T-cell (primary cell): ENCODE measurements at places on chromosomes 16 and 17.

DNA sequence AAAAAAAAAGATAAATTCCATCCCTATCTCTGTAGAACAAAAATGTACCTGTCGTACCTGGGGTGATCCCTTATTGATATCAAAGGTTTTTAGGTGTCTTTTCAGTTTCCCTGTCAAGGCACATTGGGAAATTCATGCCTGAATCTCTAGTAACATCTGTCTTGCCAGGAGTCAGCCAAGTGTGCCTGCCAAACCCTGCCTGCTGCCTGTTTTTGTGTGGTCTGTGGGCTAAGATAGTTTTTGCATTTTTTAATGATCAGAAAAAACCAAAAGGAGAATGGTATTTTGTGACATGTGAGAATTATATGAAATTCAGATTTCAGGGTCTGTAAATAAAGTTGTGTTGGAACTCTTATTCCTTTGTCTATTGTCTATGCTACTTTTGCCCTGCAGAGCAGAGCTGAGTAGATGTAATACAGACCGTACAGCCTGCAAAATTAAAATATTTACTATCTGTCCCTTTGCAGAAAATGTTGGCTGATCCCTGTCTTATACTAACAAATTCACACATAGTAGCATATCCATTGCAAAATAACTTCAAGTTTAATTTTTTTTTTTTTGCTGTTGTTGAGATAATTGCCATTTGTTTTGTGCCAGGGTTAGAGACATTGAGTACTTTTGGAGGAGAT lies 13.0 kb upstream of the CHP2 start:
- no peak for DNase-seq

DNA sequence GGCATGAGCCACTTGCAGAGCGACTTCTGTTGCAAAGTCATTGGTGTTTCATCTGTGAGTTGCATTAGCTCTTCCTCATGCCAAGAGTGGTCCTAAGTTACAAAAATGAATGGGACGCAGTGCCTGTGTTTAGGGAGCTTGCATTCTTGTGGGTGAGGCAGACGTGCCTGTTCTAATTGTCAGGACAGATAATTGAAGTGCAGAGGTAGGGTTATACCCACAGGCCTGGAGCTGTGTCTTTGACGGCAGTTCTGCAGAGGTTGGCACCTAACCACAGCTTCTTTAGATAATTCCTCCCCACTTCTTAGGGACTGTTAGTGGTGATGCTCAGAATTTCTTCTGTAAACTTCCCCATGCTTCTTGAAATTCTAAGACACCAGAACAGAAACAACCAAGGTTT lies 307.1 kb downstream of the SNX29 start:
- no peak for DNase-seq

GRCh38 chr17:31724026-31724425 lies 135.0 kb downstream of the COPRS start:
- no peak for DNase-seq

DNA sequence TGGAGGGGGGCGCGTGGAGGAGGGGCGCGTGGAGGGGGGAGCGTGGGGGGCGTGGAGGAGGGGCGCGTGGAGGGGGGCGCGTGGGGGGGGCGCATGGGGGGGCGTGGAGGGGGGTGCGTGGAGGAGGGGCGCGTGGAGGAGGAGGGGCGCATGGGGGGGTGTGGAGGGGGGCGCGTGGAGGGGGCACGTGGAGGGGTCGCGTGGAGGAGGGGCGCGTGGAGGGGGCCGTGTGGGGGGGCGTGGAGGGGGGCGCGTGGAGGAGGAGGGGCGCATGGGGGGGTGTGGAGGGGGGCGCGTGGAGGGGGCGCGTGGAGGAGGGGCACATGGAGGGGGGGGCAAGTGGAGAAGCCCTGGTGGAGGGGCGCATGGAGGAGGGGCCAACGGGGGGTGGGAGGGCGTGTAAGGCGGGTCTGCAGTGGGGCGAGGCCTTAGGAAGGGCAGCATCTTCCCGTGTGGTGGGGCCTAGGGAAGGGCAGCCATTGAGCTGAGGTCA lies 7.3 kb downstream of the MSLN start:
- no peak for DNase-seq

DNA sequence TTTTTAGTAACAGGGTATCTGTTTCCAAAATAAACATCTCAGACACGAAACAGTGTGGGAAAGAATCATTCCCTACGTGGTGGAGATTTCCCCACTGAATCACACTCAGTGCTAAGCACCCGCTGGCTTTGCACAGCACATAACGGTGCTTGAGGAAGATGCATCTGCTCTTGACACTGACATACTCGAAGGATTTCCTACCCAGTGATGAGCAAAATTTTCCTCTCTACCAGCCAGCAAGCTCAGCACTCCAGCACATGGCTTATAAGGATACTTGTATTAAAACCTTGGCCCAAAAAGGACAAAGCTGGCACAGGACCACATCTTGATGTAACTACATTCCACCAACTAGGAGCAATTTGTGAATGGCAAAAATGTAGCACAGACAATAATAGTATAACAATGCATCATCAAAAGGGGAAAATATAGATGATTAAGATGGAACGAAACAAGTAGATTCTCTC lies 59.0 kb downstream of the ANKFY1 start:
- DNase-seq = no peak

DNA sequence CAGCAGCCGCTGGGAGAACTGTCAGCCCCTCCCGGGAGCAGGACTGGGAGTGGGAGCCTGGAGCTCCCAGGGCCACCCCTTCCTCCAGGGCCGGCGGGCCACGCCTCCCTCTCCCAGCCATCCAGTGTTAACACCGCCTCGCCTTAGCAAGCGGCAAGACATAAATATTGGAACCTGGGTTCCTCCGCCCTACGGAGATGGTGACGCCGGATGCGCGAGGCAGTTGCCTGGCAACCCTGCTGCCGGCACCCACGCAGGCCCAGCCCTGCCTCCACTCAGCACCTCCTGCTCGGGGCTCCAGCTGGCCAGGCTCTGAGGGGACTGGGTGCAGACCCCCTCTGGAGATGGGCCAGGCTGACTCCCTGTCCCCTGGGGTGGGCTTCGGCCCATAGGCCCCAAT lies 27.4 kb upstream of the CACNA1H start:
- DNase-seq = no peak

GRCh38 chr16:22786284-22786683 lies 27.7 kb upstream of the HS3ST2 start:
- DNase-seq = no peak

- no peak for DNase-seq
Observed at GRCh38 chr17:32861981-32862380, 14.9 kb downstream of the MYO1D start.

DNA sequence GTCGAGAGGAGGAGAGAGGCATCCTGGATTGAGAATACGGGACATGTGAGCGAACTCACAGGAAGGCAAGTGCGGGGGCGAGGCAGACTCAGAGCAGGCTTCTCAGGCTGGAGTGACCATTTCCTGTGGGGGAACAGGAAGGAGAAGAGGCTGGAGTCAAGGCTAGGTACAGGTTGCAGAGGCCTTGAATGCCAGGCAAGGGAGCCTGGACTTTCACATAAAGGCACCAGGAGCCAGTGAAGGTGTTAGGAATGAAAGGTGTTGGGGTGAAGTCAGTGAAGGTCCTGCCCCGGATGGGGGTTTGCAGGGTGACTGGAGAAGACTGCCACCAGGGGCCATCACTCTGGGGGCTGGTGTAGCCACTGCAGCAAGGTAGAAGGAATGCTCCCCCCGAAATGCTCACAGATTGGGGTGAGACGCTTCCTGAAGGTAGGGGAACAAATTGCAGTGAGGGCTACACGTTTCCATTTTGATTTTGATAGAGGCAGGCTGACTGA lies 5.3 kb upstream of the GPRC5C start:
- DNase-seq = no peak

GRCh38 chr17:81840826-81841778 lies 6.3 kb upstream of the PPP1R27 start:
- no peak for DNase-seq

DNA sequence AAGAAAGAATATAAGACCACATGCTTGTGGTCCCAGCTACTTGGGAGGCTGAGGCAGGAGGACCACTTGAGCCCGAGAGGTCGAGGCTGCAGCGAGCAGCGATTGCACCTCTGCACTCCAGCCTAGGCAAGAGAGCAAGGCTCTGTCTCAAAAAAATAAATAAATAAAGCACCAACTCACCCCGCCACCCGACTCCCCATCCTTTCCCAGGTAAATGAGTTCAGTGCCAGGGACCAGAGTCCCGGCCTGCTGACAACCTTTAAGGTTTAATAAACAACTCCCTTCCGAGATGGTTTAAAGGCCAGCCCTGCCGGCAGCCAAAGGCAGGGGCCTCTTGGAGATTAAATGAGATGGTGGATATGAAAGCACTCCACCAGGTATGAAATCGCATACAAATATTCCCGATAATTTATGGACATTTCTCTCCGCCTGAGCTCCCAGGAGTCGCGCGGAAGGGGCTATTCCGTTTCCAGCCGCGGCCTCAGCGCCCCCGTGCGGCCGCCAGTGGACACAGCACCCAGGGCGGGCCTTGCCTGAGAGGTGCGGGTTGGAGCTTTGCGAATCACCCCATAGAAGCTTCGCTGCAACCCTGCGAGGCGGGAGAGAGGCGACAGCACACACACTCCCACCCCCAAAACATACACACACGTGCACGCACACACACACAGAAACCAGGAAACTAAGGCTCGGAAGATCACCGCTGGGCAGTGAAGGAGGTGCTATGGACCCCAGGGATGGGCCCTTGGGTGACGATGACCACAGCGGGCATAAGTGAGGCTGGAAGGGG lies 4.0 kb upstream of the RPL38 start:
- DNase-seq = peak; percentile 42

- no peak for DNase-seq
Observed at GRCh38 chr17:79842136-79842655, 3.0 kb upstream of the CBX4 start.
